ENCODE measurements at places on chromosomes 3 and 15.

DNA sequence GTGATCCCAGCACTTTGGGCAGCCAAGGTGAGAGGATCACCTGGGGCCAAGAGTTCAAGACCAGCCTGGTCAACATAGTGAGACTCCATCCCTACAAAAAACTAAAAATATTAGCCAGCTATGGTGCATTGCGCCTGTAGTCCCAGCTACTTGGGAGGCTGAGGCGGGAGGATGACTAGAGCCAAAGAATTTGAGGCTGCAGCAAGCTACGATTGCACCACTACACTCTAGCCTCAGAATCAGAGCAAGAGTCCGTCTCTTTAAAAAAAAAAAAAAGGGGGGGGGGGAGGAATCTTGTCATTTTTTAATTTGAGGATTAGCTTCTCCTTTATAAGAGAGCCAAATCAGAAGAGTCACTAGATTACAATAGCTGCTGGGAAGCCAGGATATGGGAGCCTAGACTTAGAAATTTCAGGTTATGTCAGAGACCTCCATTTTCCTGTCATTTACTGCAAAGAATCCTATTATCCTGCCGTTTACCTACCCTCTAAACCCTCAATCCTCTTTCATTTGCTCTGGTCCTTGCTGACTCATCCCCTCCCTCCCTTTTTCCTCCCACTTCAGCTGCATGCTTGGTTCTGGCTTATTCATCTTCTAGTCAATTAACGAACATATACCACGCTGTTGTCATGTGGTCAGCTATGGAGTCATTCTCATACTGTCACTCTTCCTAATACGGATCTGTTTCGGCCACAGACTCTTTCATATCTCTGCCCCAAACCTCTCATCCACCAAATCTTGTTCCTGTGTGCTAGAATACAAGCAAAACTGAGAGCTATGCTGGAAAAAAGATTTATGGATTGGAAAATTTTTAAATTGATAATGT, 83.8 kb upstream of the PPIB start:
- no peak for DNase-seq

DNA sequence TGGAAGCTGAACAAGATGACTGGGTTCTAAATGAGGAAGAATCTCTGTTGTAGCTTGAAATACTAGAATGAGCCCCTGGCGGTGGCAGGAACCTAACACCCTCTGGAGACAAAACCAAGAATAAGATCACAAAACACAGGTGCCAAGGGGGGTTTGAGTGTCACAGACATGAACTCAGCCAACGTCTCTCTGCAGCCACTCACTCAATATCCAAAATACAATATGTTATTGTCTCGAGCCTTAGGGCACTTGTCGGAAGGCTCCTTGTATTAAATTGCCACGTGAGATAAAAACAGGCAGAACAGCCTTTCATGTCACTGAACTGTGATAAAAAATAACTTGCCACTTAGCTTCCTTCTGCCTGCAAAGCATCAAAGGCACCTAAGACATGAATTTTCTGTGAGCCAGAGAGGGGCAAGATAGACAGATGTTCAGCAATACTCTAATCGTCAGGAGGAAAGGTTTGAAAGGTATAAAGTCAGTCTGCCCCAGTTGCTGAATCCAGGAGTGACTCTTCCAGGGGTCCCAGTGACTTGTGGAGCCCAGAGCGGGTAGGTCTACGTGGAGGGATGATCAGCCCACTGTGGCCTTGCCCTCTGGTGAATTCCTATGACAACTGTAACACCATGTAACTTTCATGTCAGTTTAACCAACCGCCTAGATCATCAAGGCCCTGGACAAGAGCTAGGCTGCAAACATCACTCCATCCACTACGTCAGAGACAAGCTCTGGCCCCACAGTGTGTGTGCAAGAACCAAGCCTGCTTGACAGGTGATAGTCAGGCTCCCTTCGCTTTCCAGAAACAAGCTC, 165.2 kb downstream of the OSBPL10 start:
- no peak for DNase-seq

DNA sequence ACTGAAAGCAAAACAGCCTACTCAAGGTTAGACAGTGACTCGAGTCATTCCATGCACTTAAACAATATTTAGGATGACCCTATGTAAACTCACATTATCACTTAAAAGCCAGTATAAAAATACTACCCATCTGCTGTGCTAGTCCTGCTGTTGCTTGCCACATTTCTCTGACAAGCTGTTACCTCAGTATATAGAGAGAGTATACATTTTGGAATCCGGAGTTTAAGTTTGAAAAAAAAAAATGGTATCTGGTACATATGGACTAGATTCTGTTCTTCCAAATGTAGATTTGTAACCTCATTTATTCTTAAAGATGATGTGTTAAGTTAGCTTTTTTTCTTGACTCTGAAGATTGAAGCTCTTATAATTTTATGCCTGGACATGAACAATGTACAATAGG, 503.8 kb upstream of the TPRG1 start:
- no peak for DNase-seq

DNA sequence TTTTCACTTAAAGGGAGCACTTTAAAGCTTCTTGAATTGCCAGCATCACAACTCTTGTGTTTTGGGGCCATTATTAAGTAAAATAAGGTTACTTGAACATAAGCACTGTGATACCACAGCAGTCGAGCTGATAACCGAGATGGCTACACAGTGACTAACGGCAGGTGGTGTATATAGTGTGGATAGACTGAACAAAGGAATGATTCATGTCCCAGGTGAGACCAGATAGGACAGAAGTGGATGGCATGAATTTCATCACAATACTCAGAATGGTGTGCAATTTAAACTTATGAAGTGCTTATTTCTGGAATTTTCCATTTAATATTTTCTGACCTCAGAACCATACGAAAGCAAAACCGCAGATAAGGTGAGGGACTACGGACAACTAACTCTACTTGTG, 40.2 kb downstream of the PBRM1 start:
- DNase-seq: no peak

Data from OCI-LY7 (cell line).